Kidney (tissue), 22 donors: ENCODE measurements at places on chromosomes 5 and 9.

GRCh38 chr5:42494414-42494813 is 71.2 kb downstream of the GHR start:
- no peak for DNase-seq

GRCh38 chr5:170095646-170096045 is 10.1 kb upstream of the FOXI1 start:
- DNase-seq, result no peak

- DNase-seq, result no peak
These were observed 5.2 kb upstream of the BARX1 start for GRCh38 chr9:93960221-93960970.

- DNase-seq, result no peak
These were observed 135.2 kb upstream of the OSMR start for GRCh38 chr5:38710627-38711026.

DNA sequence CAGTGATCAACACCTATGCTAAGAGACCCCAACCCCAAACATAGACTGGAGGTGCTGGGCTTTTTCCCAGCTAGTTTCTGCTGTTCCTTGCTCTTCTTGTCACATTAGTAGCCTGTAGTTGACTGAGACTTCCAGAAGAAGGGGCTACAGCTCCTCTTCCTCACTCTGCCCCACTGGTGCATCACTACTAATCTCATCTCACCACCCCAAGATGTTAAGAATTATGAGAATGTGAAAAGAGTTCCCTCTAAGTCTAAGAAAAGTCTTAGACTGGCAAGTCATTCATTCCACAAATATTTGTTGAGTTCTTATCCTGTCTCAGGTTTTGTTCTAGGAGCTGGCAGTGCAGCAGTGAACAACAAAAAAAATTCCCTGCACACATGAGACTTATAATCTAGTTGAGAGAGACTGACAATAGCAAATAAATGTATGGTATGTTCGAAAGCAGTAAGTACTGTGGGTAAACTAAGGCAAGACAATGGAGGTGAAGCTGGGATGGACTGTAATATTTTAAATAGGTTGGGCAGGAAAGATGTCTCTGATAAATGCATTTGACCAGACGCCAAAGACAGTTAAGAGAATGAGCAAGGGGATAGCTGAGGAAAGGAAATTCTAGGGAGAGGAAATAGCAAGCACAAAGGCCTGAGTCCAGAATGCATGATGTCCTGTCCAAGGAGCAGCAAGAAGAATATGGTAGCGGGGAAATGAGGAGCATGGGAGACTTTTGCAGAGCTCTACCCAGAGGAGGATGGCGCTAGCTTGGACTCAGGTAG is 92.3 kb downstream of the PTCD2 start:
- no peak for DNase-seq
